ENCODE measurements at places on chromosomes 12 and 14. TPM values are rescaled to one million over a fixed set of nuclear protein-coding genes. Genes with fewer than 3 reads are reported as not detected.

Gene GDF3
- not detected for total RNA-seq

Gene NOS1
- total RNA-seq, result not detected

GRCh38 chr14:24071836-24072430, 571 bp downstream of the CPNE6 start:
- DNase-seq, result no peak

- no peak for DNase-seq
Observed at GRCh38 chr12:122851820-122852219, 16.6 kb downstream of the HIP1R start.

DNA sequence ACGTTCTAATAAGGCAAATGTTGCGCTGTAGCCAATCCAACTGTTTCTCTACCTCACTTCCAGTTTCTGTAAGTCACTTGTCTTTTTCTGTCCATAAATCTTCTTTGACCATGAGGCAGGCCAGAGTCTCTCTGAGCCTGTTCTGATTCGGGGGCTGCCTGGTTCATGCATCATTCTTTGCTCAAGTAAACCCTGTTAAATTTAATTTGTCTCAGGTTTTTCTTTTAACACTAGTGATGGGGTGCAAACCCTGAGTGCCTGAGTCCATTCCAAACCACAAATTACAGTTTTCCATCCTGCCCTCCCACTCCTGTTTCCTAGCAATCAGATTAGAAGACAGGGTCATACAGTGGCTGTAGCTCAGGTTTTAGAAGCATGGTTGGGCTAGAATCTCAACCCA, 41.9 kb downstream of the VWF start:
- no peak for DNase-seq

DNA sequence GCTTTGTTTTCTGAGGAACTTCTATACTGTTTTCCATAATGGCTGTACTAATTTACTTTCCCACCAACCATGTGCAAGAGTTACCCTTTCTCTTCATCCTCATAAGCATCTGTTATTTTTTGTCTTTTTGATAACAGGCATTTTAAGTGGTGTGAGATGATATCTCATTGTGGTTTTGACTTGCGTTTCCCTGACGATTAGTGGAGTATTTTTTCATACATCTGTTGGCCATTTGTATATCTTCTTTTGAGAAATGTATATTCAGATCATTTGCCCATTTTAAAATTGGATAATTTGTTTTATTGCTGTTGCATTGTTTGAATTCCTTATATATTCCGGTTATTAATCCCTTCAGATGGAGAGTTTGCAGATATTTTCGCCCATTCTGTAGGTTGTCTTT, 10.2 kb upstream of the HMGA2 start:
- no peak for DNase-seq

All from activated naive CD4-positive, alpha-beta T cell treated with anti-CD3 and anti-CD28 coated beads for 36 hours (primary cell).